ENCODE measurements at places on chromosomes 1 and 21.

DNA sequence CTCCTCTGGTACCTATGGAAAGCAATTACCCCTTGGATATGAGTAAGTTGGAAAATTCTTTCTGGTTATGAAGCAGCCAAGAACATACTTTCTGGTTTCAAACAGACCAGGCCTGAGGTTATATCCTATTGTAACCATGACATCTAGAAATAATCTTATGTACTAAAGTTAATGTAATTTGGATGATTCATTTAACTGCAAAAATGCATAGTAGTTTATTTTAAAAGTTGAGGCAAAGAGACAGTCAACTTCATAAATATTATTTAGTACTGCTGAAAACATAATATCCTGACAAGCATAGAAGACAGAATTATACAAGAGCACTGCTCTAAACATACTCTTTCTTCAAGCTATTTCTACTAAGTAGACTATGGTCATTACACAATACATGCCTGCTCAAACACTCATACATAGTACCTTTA lies 25.5 kb downstream of the ODF2L start:
- DNase-seq, result peak; percentile 30

DNA sequence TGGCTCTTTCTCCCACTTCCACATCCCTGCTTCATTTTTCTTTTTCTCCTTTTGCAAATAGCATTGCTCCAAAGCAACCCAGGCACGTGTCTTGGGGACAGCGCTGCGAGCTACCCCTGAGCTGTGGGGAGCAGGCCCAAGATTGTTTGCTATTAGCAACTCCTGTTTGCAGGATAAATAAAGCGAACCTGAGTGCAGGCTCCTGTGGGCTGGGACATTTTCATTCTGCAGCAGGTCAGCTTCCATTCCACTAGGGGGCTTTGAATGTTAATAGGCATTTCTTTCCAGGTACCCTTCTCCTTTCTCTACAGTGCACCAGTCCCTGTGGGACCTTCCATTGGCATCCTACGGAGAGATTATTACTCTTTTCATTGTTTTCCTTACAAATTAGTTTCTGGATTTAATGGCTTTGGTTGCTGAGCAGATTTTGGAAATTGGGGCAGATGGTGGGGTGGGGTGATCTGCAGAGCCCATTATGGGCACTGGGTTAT lies 54.0 kb downstream of the OLFML3 start:
- peak; percentile 54 for DNase-seq

- no peak for DNase-seq
Measured at GRCh38 chr1:156425943-156426342, 56.9 kb downstream of the RHBG start.

DNA sequence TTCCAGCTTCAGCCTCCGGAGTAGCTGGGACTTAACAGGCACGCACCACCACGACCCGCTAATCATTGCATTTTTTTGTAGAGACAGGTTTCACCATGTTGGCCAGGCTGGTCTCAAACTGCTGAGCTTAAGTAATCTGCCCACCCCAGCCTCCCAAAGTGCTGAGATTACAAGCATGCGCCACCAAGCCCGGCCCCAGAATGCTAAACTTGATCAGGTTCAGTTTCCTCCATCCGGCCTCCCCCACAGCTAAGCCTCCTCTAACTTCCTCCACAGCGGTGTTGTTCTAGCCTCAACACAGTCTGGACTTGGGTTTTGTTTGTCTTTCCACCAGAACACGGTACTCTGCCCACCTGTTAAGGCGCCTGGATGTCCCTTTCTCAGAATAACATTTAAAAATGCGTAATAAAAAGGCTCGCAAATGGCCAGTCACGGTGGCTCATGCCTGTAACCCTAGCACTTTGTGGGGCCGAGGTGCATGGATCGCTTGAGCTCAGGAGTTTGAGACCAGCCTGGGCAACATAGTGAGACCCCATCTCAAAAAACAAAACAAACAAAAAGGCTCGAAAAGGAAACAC lies 2.4 kb downstream of the PARP1 start:
- DNase-seq, result no peak

DNA sequence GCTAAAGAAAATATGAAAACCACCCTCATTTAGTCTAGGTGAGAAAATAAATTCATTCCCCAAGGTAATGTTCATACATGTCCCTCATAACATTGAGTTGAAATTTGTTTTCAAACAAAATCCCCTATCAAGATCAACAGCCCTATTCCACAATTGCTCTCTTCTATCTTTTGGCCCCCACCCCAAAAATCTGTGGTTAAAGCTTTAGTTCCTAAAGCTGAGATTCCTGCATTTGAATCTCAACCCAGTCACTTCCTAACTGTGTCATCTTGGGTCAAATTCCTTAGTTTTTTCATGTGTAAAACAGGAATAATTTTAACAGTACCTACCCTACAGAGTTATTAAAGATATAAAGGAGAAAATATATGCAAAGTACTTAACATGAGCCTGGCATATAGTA lies 22.0 kb downstream of the KIAA0319L start:
- no peak for DNase-seq

GRCh38 chr1:204647114-204647804 lies 38.3 kb downstream of the LRRN2 start:
- DNase-seq, result peak; percentile 78

GRCh38 chr1:54219688-54220003 lies 19.7 kb downstream of the MRPL37 start:
- DNase-seq, result no peak

All from choroid plexus epithelial cell (primary cell).